ENCODE measurements at places on chromosomes 4 and X. TPM values are rescaled to one million over a fixed set of nuclear protein-coding genes. Genes with fewer than 3 reads are reported as not detected.

Gene MAGEH1
- 5.9 TPM for total RNA-seq

Gene AFF1
- total RNA-seq, result 9.5 TPM

Gene MAGEB1
- total RNA-seq, result not detected

Gene GDI1
- total RNA-seq, result 111 TPM

Gene AIFM1
- total RNA-seq, result 75.0 TPM

Gene HAND2
- 0.31 TPM for total RNA-seq
